Glutamatergic neuron (in vitro differentiated cells): ENCODE measurements at places on chromosomes 2 and 18.
A peak's percentile ranks its signal among the peaks of the same experiment; 100 is the strongest.

DNA sequence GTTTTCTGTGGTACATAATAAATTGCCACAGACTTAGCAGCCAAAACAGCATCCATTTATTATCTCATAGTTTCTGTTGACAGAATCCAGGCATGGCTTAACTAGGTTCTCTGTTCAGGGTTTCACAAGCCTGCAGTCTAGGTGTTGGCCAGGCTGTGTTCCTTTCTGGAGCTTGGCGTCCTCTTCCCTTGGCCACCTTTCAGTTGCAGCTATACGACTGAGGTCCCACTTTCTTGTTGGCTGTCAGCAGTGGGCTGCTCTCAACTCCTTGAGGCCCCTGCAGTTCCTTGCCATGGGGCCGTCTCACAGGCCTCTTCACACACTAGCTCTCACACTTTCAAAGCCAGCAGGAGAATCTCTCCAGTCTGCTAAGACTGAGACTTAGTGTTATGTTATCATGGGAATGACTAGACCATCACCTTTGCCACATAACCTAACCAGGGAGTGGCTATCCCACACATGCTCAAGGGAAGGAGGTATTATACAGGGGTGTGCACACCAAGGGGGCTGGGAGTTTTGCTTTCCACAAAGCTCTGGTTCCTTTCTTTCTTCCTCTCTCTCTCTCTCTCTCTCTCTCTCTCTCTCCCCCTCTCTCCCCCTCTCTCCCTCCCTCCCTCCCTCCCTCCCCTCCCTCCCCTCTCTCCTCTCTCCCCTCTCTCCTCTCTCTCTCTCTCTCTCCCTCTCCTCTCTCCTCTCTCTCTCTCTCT, 15.8 kb downstream of the RIOK3 start:
- no peak for DNase-seq

DNA sequence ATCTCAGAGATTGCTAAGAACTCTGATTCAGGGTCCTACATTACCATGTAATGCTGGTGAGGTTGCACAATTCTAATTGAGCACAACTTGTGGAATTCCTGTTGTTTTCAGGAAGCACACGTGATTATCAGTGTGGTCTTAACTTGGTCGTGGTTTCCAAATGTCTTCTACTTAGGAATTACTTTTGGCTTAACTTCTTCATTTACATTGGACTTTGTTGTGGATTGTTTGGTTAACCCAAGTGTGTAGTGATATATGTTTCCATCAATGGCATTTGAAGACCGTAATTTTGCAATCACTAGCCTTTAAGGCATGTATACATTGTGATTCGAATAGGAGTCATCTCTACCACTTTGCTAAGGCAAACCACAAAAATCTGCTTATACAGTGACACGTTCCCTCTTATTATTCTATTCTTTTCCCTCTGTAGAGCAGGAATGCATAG, 373.3 kb downstream of the IRS1 start:
- no peak for DNase-seq

DNA sequence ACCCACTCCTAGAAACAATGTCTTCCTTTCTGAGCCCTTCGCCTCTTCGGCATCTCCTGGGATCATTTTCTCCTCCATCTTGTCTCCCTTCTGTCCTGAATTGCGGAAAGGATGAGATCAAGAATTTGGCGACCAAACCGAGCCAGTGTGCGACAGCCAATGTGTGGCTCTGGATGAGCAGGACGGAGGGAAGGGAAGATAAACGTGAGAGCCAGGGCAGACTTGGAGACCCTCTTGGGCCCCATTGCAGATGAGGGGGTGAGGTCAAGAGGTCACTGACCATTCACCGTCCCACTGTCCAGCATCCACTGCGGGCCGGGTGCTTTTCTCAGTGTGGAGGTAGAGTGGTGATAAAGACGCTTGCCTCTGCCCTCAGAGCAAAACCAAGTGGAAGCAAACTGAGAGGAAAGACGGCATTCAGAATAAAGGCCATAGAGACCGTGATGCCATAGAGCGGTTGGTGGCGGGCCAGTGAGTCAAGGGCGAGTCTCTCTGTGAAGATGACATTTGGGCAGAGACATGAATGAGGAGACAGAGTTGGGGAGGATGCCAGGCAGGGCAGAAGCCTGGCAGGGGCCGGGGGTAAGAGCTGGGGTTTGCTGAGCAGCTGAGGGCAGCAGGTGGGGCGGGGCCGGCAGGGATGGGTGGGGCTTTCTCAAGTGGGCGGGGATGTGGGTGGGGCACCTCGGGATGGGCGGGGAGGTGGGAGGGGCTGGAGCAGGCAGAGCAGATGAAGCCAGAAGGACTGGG, 55.6 kb downstream of the ACAA2 start:
- peak; percentile 39 for DNase-seq

DNA sequence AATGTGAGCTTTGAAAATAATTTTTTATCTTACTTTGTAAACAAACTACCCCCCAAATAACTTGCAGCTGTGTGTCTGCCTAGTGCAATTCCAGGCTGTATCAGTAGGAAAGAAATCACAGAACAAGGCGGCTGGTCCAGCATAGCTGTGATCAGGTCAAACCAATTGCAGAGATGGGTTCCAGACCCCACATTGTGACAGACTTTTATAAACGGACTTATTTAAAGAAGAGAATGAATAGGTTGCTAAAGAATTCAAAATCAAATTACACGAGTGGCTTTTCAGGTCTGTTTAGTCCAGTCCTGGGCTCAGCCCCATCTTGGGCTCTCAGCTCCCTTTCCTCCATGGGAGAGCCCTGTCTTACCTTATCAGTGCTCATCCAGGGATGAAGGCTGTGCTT, 11.1 kb downstream of the BMP10 start:
- no peak for DNase-seq

GRCh38 chr2:238857959-238858358, 10.1 kb downstream of the TWIST2 start:
- DNase-seq: no peak

- no peak for DNase-seq
These were observed 20.5 kb upstream of the RNF149 start for GRCh38 chr2:101329026-101329425.

DNA sequence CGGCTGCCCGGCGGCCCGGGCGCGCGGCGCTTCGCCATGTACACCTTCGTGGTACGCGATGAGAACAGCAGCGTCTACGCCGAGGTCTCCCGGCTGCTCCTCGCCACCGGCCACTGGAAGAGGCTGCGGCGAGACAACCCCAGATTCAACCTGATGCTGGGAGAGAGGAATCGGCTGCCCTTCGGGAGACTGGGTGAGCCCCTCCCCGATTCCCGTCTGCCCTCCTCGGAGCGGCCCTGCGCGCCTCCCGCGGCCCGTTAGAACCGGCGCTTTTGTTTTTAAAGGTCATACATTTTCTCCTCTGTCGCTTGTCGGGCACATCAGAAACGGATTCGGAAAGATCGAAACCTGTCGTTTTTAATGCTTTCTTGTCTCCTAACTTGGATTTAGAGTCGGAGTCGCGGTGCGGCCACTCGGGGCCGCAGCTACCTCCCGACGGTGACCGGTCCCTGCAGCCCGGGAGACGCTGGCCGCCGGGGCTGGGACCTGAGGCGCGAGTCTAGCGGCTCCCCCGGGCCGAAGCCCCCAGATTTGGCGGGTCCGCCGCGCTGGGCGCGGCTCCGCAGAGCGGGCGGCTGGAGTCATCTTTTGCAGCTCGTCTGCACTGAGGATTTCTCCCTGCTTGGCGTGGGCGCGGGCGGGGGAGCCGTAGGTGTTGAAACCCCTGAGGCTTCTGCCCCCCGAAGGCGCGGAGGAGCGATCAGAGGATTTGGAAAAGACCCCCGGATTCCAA, 519 bp downstream of the TTL start:
- DNase-seq: peak; percentile 50

- DNase-seq: no peak
These were observed 93.1 kb downstream of the TCF4 start for GRCh38 chr18:55494899-55495298.

GRCh38 chr2:234388591-234388990, 108.3 kb downstream of the ARL4C start:
- DNase-seq: no peak

DNA sequence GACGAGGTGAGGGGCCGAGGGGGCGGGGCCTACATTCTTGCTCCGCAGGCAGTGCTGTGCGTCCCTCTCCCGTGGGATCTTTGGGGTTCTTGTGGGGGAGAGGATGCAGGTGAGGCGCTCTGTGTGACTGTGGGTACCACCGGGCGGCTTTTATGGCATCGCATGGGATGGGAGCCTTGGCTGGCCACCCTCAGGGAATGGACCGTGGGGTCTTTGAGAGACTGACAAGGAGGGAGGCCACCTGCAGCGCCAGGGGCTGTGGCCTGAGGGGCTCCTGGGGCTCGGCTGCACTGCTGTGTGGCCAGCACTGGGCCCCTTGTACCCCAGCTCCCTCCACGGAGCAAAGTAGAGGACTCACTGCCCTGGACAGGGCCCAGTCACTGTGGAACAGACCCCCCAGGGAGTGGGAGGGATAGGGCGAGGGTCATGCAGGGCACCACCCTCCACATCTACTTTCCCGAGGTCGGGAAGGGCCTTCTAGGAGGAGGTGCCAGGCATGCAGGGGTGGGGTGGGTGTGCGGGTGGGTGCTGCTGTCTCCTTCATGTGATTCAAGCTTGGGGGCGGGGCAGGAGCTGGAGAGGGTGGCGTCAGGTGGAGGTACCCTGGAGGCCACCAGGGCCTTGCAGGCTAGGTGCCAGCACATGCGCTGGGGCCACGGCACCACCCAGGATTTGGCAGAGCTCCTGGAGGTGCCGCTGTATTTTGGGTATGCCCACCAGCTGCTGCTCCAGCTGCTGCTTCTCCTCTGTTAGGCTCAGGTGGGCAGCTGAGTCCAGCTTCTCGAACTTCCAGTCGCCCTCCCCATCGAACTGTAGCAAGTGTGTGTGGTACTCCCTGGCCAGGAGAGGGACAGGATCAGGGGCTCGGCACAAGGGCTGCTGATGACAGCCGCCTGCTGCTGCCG, 1072.4 kb downstream of the RPIA start:
- no peak for DNase-seq

DNA sequence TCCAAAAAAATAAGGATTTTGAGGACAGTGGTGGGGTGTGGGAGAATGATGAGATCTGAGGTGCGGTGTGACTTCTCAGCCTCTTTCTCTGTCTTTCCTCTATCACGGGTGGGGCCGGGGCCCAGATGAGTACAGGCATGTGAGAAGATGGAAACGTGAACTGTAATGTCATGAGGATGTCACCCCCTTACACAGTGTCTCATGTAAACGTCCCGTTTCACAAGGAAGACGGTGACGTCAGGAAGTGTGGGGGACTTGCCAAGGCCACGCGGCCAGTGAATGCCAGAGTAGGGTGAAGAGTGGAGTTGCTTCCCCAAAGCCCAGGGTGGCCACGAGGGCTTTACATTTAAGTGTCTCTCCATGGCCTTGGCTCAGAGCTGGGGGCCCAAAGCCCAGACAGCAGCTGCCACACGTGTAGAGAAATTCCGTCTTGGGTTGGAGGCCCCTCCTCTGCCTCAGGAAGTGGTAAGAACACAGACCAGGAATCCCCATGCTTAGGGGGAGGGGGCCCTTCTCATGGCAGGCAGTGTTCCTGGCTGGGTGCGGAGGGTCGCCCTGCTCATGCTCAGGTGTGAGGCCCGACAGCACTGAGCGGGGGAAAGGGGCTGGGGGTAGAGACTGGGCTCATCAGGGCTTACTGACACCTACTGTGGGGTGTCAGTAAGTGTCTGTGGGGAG, 80.9 kb upstream of the SMAD7 start:
- no peak for DNase-seq

DNA sequence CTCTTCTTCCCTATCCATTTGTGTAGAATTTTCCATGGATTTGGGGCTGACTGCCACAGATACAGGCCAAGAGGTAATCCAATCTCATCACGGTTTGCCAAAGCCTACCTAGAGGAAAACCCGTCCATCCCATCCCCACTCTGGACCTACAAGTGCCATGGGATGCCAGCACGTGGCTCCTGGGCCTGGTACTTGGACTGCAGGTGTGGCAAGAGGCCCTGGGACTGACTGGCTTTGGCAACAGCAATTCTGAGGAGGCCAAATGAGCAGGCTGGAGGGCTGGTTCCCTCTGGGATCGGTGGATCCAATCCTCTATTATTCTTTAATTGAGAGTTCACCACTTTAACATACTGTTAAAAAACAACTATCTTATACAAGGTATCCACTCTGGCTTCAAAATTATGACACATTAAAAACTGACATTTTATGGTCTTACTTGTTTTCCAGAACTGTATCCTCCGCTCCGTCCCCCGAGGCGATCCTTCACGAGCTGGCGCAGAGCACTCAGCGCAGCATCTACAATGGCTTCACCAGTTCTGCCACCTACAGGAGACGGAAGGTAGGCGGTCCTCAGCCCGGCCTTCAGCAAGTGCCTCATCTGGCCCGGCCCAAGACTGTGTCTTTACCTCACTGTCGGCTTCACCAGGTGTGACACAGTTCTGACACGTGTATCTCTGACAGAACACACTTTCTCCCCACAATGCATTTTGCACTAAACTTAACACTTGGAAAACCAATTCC, 19.8 kb downstream of the PDIA6 start:
- no peak for DNase-seq
